Karpas-422 (cell line): ENCODE measurements at places on chromosomes 3 and 15.

- DNase-seq, result no peak
These were observed 1384.0 kb downstream of the ZPLD1 start for GRCh38 chr3:103818800-103819199.

GRCh38 chr15:74656935-74657535 lies 38.8 kb downstream of the EDC3 start:
- DNase-seq, result no peak

DNA sequence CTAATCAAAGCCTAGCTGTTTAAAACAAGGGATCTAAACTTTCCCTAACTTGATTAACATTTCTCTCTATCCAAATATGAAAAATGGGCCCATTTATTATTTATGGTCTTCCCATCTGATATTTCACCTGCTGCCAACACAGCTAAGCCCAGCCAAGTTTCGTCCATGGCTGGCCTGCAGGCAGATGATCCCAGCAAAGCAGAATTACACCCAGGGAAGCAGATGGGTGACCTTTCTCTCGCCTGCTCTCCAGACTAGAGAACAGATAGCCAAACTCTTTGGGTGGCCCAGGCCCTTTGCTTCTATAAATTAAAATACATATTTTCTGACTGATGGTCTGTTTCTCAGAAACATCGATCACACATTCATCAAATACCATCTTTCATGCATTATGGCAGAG lies 1038.8 kb downstream of the AGBL1 start:
- DNase-seq, result no peak

GRCh38 chr15:88651971-88652370 lies 13.2 kb downstream of the ISG20 start:
- DNase-seq, result no peak

GRCh38 chr3:54222316-54222715 lies 100.0 kb downstream of the CACNA2D3 start:
- no peak for DNase-seq

GRCh38 chr15:40567111-40567510 lies 2.0 kb upstream of the RPUSD2 start:
- DNase-seq, result peak; percentile 80

DNA sequence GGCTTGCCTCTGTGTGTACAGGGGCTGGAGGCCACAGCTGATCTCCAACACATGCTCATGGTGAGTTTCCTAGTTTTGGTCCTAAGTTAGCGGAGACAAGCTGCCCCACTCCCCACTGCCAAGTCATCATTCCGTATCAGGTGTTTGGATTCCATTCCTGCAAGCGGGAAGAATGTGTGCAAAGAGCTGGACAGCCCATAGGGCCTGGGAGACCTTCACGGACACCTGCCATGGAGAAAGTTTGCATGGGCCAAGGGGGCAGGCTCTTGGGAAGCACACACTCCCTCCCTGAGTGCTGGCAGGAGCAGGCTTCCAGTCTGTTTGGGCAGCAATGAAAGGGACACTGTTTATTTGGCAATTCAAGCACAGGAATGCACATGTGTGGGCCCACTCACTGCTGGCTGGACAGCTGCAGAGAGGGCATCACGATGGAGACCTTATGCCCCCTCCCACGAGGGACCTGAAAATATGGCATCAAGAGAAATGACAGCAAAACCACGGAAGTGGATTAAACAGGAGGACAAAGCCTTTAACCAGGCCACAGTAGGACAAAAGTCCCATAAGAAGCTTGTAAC lies 149.7 kb downstream of the KLF13 start:
- no peak for DNase-seq

- no peak for DNase-seq
These were observed 19.6 kb downstream of the SRGAP3 start for GRCh38 chr3:9229879-9230278.

DNA sequence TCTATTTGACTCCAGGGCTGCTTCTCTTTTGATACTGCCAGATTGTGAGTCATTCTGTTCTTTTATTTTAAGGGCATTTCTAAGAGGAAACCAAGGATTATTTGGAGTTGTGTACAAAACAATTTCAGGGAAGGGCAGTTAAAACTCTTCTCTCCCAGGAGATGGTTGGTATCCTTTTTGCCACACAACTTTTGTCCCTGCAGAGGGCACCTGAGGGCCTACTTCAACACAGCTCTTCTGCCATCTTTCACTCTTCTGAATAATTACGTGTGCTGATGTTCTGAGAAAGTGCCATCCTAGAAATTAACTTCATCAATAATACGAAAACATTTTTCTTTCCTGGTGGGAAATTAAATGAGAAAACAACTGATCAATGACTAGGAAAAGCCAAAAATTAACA lies 75.7 kb upstream of the GADL1 start:
- peak; percentile 41 for DNase-seq

- no peak for DNase-seq
These were observed 26.8 kb upstream of the SEMA4B start for GRCh38 chr15:90174140-90174875.

GRCh38 chr15:57322602-57323250 lies 53.6 kb upstream of the CGNL1 start:
- no peak for DNase-seq

- no peak for DNase-seq
These were observed 150.8 kb upstream of the DPH6 start for GRCh38 chr15:35696767-35697231.

- no peak for DNase-seq
These were observed 50.1 kb upstream of the RPL32 start for GRCh38 chr3:12891391-12891984.

GRCh38 chr15:92033314-92033713 lies 179.8 kb downstream of the SLCO3A1 start:
- no peak for DNase-seq

DNA sequence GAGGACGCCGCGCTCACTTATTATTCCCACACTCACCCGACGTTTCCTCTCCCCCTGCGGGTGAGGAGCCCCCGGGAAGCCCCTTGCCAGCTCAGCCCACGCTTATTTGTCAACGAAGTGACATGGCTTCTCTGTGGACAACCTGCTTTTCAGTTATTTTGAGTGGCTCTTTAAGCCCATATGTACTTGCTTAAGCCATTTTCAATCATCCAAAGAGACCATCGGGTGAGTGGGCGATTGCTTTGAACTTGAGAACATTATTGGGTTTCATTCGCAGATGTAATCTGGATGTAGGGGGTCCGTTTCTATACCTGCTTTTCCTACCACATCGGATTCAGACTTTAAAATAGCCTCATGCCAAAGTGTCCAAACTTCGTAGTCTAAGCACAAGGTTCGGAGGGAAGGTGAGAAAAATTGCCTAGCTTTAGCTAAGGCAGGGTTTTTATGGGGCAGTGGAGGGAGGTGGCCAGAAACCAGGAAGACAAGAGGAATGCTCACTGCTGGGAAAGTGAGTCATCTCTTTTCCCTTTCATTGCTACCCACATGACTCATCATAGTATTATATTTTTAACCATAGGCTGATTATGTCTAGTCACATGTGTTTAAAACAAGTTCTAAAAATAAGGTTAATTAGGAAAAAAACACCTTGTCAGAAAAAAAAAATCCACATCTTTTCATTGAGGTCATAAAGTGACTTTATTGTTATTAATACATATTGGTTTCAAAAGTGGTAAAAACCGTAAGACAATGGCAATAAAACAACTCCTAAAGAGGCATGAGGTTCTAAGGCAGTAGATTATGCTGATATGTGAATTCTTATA lies 773.1 kb upstream of the NR2F2 start:
- no peak for DNase-seq

GRCh38 chr15:92111751-92112150 lies 258.2 kb downstream of the SLCO3A1 start:
- no peak for DNase-seq

DNA sequence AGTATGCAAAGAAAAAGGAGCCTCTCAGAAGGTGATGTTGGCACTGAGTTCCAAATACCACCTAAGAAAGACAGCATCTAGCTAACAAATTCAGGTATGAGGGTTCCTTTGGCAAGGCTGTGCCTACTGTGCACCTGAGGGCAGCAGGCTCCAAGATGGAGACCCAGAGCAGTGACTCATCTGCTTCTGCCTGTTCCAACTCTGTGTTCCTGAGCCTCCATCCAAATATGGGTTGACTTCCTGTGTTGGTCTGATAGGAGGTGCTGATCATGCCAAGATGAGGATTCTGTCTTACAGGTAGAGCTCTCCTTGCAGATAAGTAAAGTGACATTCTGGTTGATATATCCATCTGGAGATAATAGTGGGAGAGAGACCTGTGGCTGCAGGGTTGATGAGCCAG lies 26.0 kb downstream of the SV2B start:
- no peak for DNase-seq
